Kidney capillary endothelial cell (primary cell): ENCODE measurements at places on chromosomes 16 and 17.

GRCh38 chr17:74757502-74757901 is 9.1 kb downstream of the NHERF1 start:
- no peak for DNase-seq

DNA sequence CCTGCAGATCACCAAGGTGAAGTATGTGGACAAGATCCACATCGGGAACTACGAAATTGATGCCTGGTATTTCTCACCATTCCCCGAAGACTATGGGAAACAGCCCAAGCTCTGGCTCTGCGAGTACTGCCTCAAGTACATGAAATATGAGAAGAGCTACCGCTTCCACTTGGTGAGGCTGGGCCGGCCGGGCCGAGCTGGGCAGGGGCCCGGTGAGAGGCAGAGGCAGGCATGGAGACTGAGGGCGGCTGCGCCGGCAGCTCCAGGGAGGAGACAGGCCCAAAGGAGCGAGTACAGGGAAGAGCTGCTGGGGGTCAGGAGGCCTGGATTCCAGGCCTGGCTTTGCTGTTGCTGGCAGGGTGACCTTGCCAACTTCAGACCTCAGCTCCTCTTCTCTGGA is 8.3 kb downstream of the PRSS8 start:
- no peak for DNase-seq

DNA sequence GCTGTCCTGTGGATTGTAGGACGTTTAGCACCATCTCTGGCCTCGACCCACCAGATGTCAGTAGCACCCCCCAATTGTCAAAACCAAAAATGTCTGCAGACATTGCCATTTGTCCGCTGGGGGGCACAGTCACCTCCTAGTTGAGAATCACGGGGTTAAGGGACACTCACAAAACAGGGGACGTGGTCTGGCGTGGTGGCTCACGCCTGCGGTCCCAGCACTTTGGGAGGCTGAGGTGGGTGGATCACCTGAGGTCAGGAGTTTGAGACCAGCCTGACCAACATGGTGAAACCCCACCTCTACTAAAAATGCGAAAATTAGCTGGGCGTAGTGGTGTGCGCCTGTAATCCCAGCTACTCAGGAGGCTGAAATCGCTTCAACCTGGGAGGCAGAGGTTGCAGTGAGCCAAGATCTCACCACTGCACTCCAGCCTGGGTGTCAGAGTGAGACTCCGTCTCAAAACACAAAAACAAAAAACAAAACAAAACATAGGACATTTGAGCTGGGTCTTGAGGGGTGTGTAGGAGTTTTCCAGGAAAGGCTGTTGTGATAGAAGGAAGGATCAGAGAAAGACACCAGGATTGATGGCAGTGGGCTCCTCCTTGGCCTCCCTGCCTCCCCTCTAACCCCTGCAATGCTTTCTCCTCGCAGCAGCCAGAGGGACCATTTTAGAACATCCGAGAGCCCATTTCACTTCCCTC is 171.8 kb upstream of the GSE1 start:
- no peak for DNase-seq

- peak; percentile 28 for DNase-seq
These were observed 797 bp downstream of the NUDT7 start for GRCh38 chr16:77723108-77723514.

DNA sequence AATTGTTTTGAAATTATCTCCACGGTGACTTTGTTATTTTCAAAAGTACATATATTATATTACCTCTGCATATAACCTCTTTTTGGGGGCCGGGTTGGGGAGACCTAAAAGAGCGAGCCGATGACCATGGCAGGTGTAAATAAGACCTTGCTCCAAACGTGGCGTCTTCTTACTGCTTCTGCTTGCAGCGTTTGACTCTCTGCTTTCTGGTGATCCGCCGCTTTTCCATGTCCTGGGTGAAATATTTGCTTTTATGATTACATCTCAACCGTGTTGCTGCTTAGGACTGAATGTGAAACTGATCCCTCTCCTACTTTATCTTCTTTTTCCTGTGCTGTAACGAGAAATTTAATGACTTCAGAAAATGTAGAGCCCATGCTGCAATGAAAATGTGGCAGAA is 18.1 kb downstream of the ATMIN start:
- no peak for DNase-seq

GRCh38 chr16:87054856-87055255 is 262.3 kb downstream of the C16orf95 start:
- DNase-seq = no peak

DNA sequence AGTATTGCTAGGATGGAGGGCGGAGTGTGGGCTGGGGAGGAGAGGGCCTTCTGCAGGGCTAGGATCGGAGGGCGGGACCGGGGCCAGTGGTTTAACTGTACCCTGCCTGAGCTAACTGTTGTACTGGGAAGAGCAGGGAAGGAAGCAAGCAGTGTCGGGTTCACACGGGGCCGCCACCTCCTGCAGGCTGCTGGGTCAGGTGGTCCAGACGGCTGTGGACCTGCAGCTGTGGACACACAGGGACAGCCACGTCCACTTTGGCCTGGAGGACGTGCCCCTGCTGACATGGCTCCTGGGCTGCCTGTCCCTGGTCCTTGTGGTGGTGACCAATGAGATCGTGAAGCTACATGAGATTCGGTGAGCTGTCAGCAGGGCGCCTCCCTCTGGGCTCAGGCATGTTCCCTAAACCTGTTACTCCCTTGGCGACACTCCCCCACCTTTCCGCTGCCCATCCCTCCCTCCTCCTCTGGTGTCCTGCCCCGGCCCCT is 16.6 kb downstream of the CASKIN2 start:
- no peak for DNase-seq

- no peak for DNase-seq
These were observed 243.9 kb upstream of the MYOCD start for GRCh38 chr17:12421646-12422306.

- DNase-seq = no peak
These were observed 12.5 kb downstream of the FAHD1 start for GRCh38 chr16:1839554-1839953.

- DNase-seq = no peak
These were observed 27.7 kb upstream of the GOSR1 start for GRCh38 chr17:30449480-30449879.

DNA sequence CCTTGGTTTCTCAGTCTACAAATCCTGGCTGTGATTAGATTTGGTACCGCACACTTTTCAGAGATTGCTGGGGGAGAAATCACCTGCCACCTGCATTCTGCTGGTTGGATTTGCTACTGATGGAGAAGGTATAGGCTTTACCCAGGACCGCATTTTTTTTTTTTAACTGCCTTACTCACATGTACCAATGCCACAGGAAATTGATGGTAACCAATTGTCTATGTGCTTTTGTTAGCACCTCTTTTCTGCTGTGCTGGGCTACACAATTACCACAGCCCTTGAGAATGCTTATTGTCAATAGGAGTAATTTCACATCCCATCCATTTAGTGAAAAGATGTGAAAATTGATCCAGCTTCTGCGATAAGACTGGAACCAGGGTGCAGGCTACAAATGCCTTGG is 74.4 kb upstream of the TANC2 start:
- DNase-seq = no peak

DNA sequence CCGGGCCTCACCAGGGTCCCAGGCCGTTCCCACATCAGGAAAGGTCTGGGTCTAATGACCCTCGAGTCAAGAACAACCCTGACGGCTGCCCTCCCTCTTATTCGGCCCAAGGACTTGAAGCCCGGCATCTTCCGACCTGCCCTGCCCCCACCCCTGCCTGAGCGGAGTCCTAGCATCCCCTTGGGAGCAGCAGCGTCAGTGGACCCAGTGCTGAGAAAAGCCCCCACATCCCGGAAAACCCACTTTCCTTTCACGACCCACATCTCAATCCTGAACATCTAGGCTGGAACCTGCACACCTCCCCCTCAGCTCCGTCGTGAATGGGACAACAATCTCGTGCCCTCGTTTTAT is 769 bp downstream of the TMEM88 start:
- DNase-seq = no peak

GRCh38 chr17:27318633-27319032 is 24.7 kb downstream of the WSB1 start:
- DNase-seq = no peak

DNA sequence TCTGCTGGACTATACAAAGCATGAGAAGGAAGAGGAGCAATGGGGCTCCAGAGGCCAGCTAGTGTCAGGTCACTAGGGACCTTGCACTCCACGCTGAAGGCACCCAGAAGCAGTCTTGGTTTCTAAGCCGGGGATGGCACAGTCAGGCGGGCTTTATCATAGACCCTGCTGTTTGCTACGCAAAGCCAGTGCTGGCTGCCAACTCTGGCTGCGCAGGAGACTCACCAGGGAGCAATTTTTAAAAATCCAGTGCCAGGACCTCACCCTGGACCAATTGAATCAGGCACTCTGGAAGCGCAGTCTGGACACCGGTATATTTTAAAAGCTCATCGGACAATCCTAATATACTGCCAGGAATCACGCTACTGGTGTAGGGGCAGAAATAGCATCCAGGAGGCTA is 368.5 kb upstream of the XYLT1 start:
- DNase-seq = no peak
